ENCODE measurements at places on chromosomes 12 and 14. TPM values are rescaled to one million over a fixed set of nuclear protein-coding genes. Genes with fewer than 3 reads are reported as not detected.

DNA sequence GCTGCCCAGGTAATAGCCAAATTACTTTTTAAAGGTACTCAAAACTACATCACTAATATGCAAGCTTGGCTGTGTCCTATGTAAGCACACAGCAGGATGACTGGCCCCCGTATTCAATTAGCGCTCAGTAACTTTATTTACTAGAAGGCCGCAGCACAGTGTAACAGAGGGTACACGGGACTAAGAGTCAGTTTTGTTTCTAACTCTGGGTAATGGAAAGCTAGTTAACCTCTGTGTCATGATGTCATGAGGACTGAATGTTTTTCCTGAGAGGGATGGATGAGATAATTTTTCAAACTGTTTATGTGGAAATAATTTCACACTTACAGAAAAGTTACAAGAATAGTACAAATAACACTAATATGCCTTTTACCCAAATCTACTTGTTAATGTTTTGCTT, 27.1 kb downstream of the GALNT4 start:
- peaks cover 5% of the 10 kb centered on the region for H3K36me3 ChIP-seq
- H3K4me1 ChIP-seq: no peaks in the 10 kb centered on the region
- no peak overlapping the region for H3K4me3 ChIP-seq
- DNase-seq: no peak
- H3K27me3 ChIP-seq: no peaks in the 10 kb centered on the region
- H3K27ac ChIP-seq: no peak overlapping the region

GRCh38 chr14:89025561-89026236, 201.2 kb downstream of the TTC8 start:
- no peaks in the 10 kb centered on the region for H3K36me3 ChIP-seq
- H3K27ac ChIP-seq: no peak overlapping the region
- peaks cover 11% of the 10 kb centered on the region for H3K4me1 ChIP-seq
- no peak for DNase-seq
- peaks cover 15% of the 10 kb centered on the region for H3K27me3 ChIP-seq

DNA sequence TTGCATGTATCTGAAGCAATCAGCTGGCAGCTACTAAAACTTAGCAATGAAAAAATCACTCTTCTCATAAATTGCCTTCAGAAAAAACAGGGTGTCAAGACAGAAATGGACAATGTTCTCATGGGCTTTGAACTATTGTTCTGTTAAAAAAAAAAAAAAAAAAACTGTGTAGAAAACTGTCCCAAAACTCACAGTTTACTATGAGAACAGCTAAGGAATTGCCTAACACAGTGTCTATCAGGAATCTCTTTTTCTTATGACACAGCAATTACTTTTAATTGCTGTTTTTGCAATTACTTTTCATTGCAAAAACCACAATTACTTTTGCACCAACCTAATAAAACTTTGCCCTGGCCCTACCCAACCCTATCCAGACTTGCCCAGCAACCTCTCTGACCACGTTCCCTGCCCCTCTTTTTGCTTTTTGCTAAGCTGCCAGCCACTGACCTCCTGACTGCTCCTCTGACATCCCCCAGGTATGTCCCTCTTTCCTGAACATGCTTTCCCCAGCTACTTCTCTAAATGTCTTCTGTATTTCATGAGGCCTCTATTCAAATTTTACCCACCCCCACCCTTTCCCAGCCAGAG, 68.0 kb upstream of the SLCO1C1 start:
- no peaks in the 10 kb centered on the region for H3K36me3 ChIP-seq
- DNase-seq: no peak
- H3K4me1 ChIP-seq: no peaks in the 10 kb centered on the region
- H3K27me3 ChIP-seq: no peaks in the 10 kb centered on the region
- no peak overlapping the region for H3K27ac ChIP-seq

- H3K27me3 ChIP-seq: no peaks in the 10 kb centered on the region
- H3K36me3 ChIP-seq: no peaks in the 10 kb centered on the region
- DNase-seq: no peak
- H3K4me1 ChIP-seq: no peaks in the 10 kb centered on the region
- H3K4me3 ChIP-seq: no peak overlapping the region
- H3K27ac ChIP-seq: no peak overlapping the region
Observed at GRCh38 chr12:10690906-10691305, 17.1 kb upstream of the STYK1 start.

- H3K27me3 ChIP-seq: no peaks in the 10 kb centered on the region
- no peak for DNase-seq
- no peak overlapping the region for H3K4me3 ChIP-seq
- H3K4me1 ChIP-seq: peaks cover 7% of the 10 kb centered on the region
- no peaks in the 10 kb centered on the region for H3K36me3 ChIP-seq
- H3K27ac ChIP-seq: no peak overlapping the region
Observed at GRCh38 chr14:94145902-94146527, 16.6 kb upstream of the IFI27L2 start.

Gene TAS2R31
- polyA plus RNA-seq: not detected

Gene BMAL2
- not detected for polyA plus RNA-seq

Gene NYNRIN
- 0.02 TPM for polyA plus RNA-seq

Gene EFS
- not detected for polyA plus RNA-seq

Gene KRT2
- polyA plus RNA-seq: 0.20 TPM

Gene PRPH
- not detected for polyA plus RNA-seq

Gene HOTAIR
- not detected for polyA plus RNA-seq

Measured in CD4-positive, alpha-beta memory T cell (primary cell).